ENCODE measurements at places on chromosomes 5 and 9.

DNA sequence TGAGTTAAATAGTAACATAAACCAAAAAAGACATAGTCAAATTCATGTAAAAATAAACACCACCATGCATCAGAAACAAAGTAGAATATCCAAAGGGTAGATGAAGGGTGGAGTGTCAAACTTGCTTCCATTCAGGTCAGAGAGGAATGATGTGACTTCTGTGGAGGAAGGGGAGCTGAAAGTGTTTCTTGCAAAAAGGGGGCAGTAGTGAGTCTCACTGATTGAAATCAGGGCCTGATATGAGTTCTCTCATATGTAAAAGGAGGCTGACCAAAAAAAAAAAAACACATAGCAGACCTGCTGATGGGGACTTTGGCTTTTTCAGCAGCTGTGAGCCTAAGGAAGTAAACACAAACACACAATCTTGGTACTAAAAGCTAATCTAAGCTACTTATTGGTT lies 38.8 kb upstream of the RGMB start:
- DNase-seq: no peak

- no peak for DNase-seq
Measured at GRCh38 chr9:68847765-68848164, 142.7 kb downstream of the PIP5K1B start.

GRCh38 chr9:119273984-119274665 lies 95.1 kb downstream of the BRINP1 start:
- DNase-seq: no peak

DNA sequence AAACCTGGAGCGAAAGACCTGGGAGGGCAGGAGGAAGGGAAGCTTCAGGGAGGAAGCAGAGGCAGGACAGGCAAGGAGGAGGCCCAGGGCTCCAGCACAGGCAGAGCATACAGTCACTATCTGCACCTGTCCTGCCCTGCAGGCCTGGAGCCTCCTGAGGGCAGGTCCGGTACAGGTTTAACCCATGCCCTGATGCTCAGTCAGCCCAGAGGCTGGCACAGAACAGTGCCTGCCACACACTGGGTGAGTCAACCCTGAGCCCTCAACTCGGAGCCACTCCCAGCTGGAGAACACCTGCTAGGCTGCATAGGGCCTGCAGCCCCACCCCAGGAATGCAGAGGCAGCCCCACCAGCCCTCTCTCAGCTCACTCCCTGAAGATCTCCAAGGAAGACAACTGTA lies 161.5 kb upstream of the PHYKPL start:
- no peak for DNase-seq

DNA sequence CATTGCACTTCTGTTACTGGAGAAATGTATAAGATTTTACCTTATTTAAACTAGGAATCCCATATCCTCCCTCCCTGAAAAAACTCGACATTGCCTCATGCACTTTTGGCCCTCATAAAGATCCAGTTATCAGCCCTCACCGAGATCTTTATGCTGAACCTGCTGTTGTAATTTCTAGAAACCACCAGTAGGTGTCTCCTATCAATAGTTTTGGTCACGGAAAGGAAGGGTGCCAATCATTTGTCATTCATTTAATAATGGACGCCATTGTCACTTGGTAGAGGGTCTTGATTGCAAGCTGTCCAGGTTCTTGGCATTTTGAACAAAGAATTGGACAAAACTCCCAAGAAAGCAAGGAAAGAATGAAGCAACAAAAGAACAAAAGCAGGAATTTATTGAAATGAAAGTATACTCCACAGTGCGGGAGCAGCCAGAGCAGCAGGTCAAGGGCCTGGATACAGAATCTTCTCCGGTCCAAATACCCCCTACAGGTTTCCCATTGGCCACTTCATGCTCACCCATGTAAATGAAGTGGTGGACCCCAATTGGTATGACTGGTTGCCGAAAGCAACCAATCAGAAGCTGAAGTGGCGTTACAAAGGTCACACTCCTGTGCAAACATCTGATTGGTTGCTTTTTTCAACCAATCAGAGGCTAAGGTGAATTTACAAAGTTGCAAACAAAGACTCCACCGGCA lies 524.3 kb downstream of the PSAT1 start:
- DNase-seq: peak; percentile 52

GRCh38 chr5:68087866-68088265 lies 127.7 kb upstream of the PIK3R1 start:
- no peak for DNase-seq

GRCh38 chr5:160272264-160272663 lies 40.1 kb downstream of the CCNJL start:
- no peak for DNase-seq

DNA sequence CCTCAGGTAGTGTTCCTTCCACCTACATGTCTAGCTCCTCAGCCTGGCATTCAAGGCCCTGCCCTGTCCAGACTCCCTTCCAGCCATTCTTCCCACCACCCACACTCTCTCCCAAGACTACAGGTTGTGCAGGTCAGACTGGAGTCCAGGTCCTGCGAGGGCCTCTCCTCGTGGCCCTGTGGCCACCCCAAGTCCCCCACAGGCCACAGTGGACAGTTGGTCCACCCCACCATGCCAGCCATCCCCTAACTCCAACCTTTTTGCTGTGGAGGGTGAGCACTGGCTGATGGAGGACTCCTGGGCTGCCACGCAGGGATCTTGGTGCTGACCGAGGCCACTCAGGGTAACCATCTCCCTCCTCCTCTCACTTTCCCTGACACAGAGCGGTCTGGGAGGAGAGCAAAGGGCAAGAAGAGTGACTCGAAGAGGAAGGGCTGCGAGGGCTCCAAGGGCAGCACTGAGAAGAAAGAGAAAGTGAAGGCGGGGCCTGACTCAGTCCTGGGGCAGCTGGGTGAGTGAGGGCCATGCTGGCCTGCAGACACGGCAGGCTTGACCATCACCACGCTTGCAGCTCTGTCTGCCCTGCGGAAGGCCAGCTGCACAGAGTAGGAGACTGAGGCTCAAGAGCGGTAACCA lies 51.0 kb downstream of the JADE2 start:
- no peak for DNase-seq

GRCh38 chr9:97354637-97355036 lies 47.2 kb downstream of the CCDC180 start:
- no peak for DNase-seq

GRCh38 chr9:81565144-81565543 lies 124.2 kb downstream of the TLE1 start:
- DNase-seq: no peak

- DNase-seq: peak; percentile 37
Measured at GRCh38 chr5:151628112-151628823, 37.1 kb upstream of the FAT2 start.

DNA sequence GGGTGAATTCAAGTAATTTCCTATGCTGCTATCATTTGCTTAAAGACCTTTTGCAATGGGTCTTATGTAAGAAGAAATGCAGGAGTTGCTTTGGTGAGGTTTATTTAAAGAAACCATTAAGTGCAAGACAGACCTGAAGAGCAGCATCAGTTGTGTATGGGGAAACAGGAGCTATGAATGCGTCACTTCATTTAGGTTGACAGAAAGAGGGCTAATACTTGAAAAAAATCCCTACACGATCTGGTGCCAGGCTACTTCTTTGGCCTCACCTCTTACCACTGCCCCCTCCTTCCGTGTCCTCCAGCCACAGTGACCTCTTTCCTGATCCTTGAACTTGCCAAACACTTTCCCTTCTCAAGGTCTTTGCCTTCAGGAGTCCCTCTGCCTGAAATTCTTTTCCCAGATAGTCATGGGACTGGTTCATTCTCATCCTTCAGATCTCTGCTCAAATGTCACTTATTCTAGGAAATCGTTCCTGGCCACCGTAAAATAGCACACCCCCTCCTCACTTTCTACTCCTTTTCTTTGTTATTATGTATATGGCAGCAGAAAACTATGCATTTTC lies 1.4 kb upstream of the JAK2 start:
- DNase-seq: no peak

DNA sequence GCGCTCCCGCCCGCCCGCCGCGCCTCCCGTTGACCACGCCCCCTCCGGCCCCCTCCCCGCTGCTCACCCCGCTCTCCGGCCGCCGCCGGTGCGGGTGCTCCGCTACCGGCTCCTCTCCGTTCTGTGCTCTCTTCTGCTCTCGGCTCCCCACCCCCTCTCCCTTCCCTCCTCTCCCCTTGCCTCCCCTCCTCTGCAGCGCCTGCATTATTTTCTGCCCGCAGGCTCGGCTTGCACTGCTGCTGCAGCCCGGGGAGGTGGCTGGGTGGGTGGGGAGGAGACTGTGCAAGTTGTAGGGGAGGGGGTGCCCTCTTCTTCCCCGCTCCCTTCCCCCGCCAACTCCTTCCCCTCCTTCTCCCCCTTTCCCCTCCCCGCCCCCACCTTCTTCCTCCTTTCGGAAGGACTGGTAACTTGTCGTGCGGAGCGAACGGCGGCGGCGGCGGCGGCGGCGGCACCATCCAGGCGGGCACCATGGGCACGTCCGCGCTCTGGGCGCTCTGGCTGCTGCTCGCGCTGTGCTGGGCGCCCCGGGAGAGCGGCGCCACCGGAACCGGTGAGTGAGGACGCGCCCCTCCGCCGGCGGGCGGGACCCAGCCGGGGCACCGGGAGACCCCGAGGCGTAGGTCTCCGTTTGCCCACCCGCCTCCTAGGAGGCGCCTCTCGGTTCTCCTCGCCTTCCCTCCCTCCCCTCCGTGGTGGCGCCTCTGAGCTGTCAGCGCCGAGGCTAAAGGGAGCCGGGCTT lies at the start of gene VLDLR:
Gene VLDLR (plus strand): TSS at position 66 of the 739 bp plus-strand sequence. CDS start 403 bp downstream, at position 469.
- peak; percentile 24 for DNase-seq

DNA sequence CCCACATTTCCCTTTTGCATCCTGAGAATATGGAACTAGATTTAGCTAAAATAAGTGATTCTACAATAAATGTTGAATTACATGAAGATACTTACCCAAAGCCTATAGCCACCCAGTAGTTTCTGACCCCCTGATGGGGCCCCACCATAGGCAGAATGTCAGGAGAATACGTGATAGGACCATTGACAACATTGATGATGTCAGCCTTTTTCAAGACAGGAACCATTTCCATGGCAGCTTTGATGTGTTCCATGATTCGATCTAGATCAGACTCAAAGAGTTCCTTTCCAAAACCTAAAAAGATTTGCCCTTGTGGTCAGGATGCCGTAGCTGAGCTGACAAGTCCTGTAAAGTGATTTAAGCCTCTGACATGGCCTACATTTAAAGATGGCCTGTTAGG lies 27.3 kb downstream of the DMGDH start:
- no peak for DNase-seq

DNA sequence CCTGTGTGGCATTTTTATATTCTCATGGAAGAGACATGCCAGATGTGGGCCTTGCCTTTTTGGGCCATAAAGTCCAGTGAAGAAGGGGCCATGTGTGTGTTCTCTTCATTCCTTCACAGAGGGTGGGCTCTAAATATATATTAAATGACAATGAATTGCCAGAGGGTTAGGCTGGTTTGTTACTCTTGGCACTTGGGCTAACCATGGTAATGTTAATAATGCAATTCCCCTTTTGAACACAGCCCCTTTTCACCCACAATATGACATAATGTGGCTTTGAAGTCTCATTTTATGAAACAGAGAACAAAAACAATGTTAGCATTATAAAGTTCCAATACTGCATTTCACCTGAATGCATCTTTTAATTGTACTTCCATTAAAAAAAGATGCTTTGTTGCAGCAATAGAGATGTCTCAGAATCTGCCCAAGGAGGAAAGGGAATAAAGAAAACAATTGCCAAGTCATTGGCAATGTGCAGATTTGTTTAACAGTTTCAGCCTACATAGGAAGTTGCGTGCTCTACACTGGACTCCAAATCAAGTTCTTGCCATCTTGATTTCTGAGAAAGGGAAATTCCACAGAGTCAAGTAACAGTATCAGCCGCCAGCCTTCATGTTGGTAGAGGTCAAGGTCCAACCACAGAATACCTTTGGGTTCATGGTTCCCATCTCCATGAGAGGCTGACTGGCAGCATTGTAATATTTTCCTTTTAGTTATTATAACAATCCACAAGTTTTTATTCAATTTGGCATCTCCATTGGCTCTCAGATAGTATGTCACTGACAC lies 141.9 kb downstream of the SLC12A2 start:
- DNase-seq: peak; percentile 65

- no peak for DNase-seq
Measured at GRCh38 chr5:34016222-34016621, 8.4 kb upstream of the AMACR start.

GRCh38 chr9:104494808-104495207 lies 9.3 kb upstream of the OR13F1 start:
- peak; percentile 2 for DNase-seq

DNA sequence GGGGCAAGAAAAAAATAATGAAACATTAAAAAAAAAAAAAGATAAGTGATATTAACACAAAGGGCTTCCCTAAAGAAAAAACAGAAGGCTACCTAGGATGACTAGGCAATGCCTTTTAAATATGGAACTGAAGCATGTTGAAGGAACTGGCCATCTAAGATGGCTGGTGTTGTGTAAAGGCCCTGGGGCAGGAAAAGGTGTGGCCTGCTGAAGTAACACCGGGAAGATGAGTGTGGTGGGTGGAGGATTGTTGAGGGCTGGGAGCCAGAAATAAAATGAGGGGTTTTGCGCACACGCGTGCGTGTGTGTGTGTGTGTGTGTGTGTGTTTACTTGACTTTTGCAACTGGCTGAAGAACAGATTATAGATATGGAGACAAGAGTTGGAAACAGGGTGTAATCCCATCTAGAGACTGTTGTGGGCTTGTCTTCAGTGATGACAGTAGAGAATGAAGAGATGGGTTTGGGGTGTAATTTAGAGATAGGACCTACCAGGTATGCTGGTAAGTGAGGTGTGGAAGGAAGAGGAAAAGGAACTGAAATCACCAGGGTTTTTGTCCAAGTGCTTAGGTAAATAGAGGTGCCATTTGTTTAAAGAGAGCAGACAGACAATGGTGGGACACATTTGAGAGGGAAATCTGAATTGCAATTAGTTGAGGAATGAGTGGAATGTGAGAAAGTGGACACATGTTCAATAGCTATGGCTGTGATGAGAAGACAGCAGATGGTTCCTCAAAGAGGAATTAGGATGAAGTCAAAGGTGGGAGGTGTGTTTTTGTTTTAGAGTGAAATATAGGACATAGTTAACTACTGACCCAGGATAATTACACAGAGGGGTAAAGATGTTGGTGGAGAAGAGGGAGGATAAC lies 33.9 kb downstream of the RAD23B start:
- peak; percentile 14 for DNase-seq

DNA sequence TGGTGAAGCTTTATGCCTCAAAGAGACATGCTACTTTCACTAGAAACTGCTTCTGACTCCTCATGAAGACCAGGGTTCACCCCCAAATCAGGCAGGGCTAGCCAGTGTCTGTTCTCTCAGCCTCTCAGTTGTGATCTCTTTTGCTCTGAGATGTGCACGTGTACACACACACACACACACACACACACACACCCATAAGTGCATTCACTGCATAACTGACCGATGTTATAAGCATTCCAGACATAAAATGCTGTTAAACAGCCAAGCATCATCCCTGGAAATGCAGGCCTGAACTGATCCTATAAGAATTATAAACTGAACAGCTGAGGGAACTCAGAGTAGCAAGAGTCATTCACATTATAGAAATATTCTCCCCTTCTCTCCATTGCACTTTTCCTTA lies 85.0 kb downstream of the FSTL4 start:
- no peak for DNase-seq

- DNase-seq: no peak
Measured at GRCh38 chr9:101225271-101225670, 159.5 kb downstream of the BAAT start.

Data from LHCN-M2 (cell line).